Central memory CD4-positive, alpha-beta T cell (primary cell): ENCODE measurements at places on chromosomes 3 and 15.

- no peak for DNase-seq
These were observed 497.0 kb upstream of the TBL1XR1 start for GRCh38 chr3:177694316-177694715.

- no peak for DNase-seq
These were observed 44.3 kb downstream of the SLC28A1 start for GRCh38 chr15:84928843-84929168.

GRCh38 chr3:94373456-94373855, 310.6 kb downstream of the NSUN3 start:
- DNase-seq: no peak

DNA sequence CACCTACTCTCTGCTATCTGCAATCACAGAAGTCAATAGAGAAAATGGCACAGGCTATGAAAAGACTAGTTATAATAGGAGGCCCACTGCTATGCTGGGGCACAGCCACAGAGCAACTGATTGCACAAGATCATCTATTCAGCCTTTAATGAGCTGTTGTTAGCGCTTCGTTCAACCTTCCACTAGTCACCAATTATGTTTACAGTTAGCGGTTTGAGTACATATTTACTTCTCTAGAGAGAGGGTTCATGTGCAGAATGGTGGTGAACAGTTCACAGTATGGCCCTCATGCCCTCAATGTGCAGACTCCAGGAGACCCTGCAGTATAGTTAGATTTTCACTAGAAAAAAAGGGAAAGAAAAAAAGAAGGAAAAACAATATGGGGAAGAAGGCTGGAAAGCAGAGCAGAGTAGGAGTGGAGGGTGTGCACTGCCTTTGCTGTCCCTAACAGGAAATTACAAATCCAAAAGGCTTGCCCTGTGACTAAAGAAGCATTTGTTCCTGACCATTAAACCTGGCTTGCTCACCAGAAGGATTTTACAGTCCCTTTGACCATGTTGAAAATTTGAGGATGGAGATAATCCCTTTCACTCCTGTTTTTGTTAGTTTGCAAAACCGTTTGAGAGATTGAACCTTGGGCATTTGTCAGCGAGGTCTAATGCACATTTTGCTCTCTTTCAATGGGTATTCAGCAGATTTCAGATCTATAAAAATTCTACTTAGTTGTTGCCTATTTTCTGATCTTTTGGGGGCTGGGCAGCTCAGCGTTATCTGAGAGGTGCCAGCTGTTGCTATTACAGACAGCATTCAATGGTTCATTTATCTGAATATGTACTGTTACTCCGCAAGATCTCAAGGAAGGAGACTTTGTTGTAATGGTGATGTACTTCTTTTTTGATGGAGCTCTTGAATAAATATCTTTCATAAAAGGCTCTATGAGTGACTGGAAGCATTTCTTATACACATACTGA, 296.1 kb downstream of the LSAMP start:
- no peak for DNase-seq

DNA sequence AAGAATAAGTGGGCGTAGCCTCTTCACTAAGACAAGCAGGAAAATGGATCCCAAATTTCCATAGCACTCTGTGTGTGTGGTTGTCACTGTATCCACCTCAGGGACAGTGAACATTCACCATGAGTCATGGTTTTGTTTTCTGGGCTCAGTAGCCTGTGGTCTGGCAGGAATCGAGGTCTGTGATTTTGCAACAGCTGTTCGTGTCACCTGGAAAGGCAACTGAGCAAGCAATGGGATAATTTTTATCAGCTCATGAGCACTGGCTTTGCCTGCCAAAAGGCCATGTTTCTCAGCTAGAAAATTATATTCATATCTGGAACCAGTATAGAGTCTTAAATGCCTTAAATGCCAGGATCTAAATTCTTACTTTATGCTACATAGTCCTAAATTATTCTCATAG, 60.9 kb downstream of the STRIT1 start:
- DNase-seq: no peak

GRCh38 chr15:57923750-57924149, 141.8 kb downstream of the ALDH1A2 start:
- no peak for DNase-seq

DNA sequence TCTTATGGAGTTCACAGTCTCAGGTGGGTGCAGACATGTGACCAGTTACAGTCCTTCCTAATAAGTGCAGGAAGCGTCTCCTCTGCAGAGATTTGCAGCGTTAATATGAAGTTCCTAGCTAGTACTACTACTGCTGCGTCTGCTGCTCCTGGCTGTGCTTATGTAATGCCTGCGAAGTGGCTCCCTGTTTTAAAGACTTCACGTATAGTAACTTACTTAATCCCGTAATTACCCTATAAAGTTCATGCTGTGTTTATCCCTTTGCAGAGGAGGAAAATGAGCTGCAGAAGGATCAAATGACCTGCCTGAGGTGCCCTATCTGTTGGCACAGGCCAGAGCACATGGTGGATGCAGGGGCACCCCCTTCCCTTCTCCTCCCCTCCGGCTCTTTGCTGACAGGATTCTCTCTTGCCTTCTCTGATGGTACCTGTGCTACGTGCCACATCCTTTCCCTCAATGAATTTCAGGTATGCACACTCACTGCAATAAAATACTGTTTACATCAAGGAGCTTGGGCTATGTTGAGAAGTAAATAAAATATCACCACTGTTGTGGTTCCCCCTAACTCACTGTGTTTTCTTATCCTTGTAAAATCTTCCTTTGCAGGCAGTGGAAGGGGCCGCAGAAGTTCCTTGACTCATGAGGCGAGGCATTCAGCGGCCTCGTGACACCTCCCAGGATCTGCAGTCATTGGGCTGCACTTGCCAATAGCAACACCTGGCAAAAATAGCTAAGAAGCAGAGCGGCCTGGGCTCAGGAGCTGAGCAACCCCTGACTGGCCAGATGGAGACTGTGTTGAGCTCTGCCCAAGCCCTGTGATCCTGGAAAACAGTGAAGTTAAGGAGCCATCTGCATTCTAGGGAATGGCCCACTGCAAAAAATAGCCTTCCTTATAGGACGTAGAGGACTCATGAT, 188.9 kb upstream of the ATP10A start:
- no peak for DNase-seq

- DNase-seq: no peak
These were observed 22.6 kb upstream of the C3orf70 start for GRCh38 chr3:185175370-185175987.

DNA sequence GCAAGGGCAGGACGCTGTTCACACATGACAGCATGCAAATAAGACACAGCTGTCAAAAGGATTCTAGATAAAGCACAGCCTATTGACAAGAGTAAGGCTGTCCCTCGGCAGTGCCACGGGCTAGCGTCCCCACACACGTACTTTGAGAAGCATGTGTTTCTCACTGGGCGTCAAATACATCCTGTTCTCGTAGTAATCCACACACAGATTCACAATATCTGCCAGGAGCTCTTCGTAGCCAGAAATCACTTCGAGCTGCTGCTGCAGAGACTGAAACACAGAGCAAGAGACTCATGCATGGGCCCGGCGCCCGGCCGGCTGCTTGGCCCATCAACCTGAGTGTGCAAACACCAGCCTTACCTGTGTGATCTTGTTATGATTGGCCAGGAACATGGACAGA, 41.1 kb downstream of the CYFIP1 start:
- no peak for DNase-seq

- no peak for DNase-seq
These were observed 141.9 kb upstream of the C2CD4B start for GRCh38 chr15:62306851-62307504.

- DNase-seq: no peak
These were observed 177.5 kb downstream of the SUCNR1 start for GRCh38 chr3:152050903-152051302.

GRCh38 chr15:71384501-71384900, 269.2 kb downstream of the THSD4 start:
- no peak for DNase-seq

DNA sequence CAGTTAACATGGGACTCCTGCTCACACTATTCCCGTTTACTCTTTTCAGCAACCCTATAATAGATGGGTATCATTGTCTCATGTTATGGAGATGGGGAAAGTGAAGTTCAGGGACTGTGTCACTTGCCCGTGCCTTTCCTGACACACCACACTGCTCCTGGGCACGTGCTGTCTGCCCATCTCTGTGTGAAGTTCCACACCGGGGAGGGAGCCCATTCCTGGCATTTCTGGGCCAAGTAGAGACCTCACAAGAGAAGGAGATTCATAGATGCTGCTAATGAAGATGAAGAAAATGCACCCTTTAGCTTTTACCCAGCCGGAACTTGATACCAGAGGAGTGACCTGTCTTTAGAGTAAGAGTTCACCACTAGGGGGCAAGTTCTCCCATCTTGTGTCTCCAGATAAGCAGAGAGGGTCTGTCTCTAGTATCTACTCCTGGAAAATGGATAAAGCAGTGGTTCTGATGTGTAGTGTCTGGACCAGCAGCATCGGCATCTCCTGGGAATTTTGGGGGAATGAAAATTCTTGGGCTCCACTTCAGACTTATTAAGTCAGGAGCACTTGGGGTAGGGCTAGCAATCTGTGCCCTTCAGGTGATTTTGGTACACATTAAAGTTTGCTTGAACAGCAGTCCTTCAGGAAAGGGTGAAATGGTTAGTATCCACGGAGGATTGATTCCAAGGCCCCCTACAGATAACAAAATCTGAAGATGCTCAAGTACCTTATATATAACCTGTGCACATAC, 2.0 kb upstream of the TOPBP1 start:
- DNase-seq: peak; percentile 44

GRCh38 chr3:169581633-169582032, 81.9 kb downstream of the MECOM start:
- no peak for DNase-seq

DNA sequence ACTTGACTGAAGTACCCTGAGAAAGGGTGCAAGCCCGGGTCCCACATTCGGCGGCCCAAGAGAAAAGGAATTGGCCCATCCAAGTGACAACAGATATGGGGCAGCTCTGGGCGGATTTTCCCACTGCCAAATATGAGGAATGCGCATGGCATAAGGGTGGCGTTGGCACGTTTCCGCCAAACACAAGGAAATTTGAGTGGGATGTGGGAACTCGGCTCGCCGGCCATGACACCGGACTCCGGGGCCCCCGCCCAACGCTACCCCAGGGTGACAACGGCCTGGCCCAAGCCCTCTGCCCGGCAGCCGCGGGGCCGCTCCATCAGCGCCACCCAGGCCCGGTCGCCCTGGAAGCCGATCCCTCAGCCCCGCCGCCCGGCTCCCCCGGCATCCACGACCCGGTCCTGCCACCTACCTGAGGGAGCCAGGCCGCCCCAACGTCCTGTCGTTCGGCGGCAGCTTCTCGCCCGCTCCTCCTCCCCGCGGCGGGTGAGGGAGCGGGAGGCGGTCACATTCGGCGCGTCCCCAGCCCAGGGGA, 449 bp downstream of the RAF1 start:
- no peak for DNase-seq

DNA sequence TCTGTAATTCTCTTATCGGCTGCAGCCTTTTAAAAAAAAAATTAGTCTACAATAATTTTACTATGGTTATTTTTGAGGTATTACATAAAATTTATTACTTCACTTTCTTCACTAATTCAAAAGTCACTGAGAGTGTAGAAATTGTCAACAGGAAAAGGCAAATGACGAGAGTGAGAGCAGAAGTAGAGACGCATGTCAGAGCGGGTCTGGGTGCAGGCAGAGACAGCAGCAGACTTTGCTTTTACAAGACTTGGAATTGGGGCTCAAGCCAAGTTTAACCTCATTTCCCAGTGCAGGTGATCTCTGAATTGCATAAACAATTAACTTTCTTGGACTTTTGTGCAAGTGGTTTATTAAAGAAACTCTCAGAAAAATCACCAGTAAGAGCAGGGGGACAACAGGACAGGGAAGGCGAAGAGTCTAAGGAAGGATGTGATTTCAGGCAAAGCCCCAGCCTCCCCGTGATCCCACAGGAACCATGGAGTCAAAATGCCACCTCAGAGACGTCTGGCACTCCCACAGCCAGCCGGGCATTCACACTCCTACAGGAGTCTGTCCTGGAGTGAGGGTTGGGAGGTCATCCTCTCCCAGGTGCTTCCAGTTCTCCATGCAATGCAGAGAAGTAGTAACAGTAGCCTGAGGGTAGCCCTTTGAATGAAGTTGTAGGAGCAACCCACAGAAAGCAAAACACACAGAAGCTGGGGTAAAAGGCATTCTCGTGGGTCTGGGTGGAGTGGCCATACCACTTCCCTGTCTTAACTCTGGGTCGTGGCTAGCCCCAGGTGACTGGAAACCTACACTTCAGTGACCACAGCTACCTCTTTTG, 274.0 kb upstream of the TGFBR2 start:
- DNase-seq: no peak

GRCh38 chr15:93168910-93169309, 79.9 kb upstream of the RGMA start:
- no peak for DNase-seq

DNA sequence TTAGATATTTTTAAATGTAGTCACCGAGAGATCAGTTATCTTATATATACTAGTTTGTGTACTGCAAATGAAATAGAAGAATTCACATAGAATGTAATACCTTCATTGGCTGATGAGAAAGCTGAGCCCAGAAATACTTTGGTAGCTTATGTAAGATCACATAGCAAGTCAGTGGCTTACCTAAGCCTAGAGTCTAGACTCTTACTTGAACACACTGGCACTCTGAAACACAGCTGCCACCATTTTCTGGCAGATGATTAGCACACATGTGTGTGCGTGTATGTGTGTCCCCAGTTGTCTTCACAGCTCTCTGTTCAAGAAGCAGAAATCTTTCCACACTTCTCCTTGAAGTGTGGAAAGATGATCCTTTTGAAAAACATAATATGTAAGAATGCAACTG, 124.3 kb downstream of the NEO1 start:
- no peak for DNase-seq

DNA sequence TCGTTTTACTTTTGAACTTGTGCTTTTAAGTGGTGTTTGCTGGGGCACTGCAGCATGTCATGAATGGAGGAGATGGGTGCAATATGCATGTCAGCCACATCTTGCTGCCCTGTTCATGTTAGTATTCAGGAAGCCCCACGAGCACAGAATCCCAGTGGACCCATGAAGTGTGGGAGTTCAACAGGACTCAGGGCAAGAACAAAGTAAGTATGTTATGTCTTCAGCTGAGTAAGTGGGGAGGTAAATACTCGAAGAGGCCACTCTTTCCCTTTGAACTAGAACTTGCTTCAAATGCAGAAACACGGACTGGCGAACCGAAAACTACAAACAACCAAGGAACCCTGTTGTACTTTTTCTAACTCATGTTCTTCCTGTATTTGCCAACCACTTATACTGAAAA, 23.4 kb downstream of the SOX14 start:
- DNase-seq: no peak

- no peak for DNase-seq
These were observed 180.7 kb upstream of the TTC14 start for GRCh38 chr3:180421221-180421620.

DNA sequence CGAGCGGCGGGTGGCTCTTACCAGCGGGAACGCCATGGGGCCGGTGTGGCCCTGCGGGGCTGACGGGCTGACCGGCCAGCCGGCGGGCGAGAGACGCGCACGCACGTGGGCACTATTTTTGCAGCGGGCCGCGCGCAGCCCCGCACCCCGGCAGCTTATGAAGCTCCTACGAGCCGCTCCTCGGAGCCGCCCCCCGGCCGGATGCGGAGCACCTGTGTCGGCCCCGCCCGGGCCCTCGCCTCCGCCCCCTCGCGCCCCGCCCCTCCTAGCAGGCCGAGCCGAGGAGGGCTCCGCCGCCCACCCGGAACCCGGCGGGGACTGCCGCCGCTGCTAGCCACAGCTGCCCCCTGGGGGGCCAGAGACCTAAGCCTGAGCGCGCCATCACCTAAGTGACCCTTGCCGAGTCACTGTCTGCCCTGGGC, 683 bp upstream of the CPEB1 start:
- DNase-seq: peak; percentile 5

GRCh38 chr15:61025781-61026180, 203.3 kb downstream of the RORA start:
- DNase-seq: no peak
